ENCODE measurements at places on chromosomes 1 and 21. TPM values are rescaled to one million over a fixed set of nuclear protein-coding genes. Genes with fewer than 3 reads are reported as not detected.

The COL9A2 gene
- 9.1 TPM for polyA plus RNA-seq

The HNRNPR gene
- 58.2 TPM for polyA plus RNA-seq

The GPA33 gene
- 0.16 TPM for polyA plus RNA-seq

The RAD54L gene
- 2.9 TPM for polyA plus RNA-seq

The LRRC8B gene
- polyA plus RNA-seq, result 1.7 TPM

The SLFNL1 gene
- polyA plus RNA-seq, result 0.38 TPM

The IGSF3 gene
- 0.09 TPM for polyA plus RNA-seq

GRCh38 chr1:156073740-156074139, 8.5 kb downstream of the MEX3A start:
- H3K4me3 ChIP-seq, result no peak overlapping the region
- peaks cover 17% of the 10 kb centered on the region for H3K27me3 ChIP-seq
- peaks cover 5% of the 10 kb centered on the region for H3K4me1 ChIP-seq
- H3K36me3 ChIP-seq, result no peaks in the 10 kb centered on the region
- no peak for DNase-seq
- H3K27ac ChIP-seq, result no peak overlapping the region

DNA sequence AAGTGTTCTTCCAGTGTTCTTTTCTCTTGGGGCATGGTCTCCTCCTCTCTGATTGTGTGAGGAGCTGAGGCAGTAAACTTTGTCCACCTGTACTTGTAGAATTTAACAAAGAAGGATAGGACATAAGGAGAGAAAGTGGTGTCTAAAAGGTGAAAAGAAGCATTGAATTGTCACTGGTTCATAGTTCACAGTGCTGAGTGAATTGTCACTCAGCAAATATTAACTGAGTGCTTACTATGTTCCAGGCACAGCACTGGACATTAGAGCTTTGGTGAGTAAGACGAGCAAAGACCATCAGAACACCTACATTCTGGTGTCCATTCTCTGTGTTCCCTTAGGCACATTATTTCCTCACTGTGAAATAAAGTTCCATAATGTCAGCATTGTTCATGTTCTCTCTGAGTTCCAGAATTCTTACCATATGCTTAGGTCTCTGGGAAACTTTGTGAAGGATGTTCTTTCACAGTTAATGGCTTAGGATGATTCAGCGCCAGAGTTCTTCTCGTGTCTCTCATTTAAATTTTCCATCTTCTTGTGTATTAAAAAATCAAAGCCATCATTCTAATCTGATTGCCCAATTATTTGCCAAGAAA, 156.8 kb upstream of the HOOK1 start:
- H3K36me3 ChIP-seq, result no peaks in the 10 kb centered on the region
- H3K4me1 ChIP-seq, result no peaks in the 10 kb centered on the region
- no peak overlapping the region for H3K4me3 ChIP-seq
- no peak for DNase-seq
- H3K27ac ChIP-seq, result no peak overlapping the region

- no peak for DNase-seq
- no peaks in the 10 kb centered on the region for H3K36me3 ChIP-seq
- no peaks in the 10 kb centered on the region for H3K27me3 ChIP-seq
- H3K4me3 ChIP-seq, result no peak overlapping the region
Observed at GRCh38 chr1:44348061-44348485, 7.0 kb downstream of the ERI3 start.

DNA sequence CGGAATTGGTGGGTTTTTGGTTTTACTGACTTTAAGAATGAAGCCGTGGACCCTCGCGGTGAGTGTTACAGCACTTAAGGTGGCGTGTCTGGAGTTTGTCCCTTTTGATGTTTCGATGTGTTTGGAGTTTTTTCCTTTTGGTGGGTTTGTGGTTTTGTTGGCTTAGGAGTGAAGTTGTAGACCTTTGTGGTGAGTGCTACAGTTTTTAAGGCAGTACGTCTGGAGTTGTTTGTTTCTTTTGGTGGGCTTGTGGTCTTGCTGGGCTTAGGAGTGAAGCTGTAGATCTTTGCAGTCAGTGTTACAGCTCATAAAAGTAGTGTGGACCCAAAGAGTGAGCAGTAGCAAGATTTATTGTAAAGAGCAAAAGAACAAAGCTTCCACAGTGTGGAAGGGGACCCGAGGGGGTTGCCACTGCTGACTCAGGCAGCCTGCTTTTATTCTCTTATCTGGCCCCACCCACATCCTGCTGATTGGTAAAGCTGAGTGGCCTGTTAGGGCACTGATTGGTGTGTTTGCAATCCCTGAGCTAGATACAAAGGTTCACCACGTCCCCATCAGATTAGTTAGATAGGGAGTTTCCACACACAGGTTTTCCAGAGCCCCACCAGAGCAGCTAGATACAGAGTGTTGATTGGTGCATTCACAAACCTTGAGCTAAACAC, 20.9 kb downstream of the HENMT1 start:
- no peak overlapping the region for H3K27ac ChIP-seq
- no peak for DNase-seq
- H3K4me1 ChIP-seq, result peaks cover 25% of the 10 kb centered on the region
- H3K27me3 ChIP-seq, result no peaks in the 10 kb centered on the region

DNA sequence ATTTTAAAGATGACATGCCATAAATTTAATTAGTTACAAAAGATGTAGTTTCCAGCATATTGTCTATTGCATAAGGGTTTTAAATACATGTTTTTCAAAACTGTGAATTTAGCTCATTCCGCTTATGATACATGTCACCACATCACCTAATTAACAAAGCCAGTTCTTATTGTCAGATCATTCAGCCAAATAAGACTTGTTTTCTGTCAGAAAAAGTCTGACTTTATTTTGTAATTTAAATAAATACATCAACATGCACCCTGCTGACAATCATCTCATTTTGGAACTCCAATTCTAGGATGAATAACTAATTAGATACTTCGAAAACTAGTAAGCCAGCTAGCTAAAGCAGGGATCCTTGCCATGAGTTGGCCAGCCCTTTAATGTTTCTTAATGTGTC, 110.9 kb upstream of the APP start:
- H3K4me1 ChIP-seq, result no peaks in the 10 kb centered on the region
- H3K36me3 ChIP-seq, result no peaks in the 10 kb centered on the region
- DNase-seq, result no peak
- no peak overlapping the region for H3K4me3 ChIP-seq
- H3K27me3 ChIP-seq, result no peaks in the 10 kb centered on the region

GRCh38 chr1:77762072-77762476, 2.4 kb upstream of the USP33 start:
- H3K27me3 ChIP-seq, result no peaks in the 10 kb centered on the region
- peaks cover 16% of the 10 kb centered on the region for H3K4me1 ChIP-seq
- no peak overlapping the region for H3K27ac ChIP-seq

- no peak overlapping the region for H3K4me3 ChIP-seq
- no peak overlapping the region for H3K27ac ChIP-seq
- no peak for DNase-seq
- H3K4me1 ChIP-seq, result no peaks in the 10 kb centered on the region
Observed at GRCh38 chr1:69201716-69202115, 366.0 kb upstream of the LRRC7 start.

DNA sequence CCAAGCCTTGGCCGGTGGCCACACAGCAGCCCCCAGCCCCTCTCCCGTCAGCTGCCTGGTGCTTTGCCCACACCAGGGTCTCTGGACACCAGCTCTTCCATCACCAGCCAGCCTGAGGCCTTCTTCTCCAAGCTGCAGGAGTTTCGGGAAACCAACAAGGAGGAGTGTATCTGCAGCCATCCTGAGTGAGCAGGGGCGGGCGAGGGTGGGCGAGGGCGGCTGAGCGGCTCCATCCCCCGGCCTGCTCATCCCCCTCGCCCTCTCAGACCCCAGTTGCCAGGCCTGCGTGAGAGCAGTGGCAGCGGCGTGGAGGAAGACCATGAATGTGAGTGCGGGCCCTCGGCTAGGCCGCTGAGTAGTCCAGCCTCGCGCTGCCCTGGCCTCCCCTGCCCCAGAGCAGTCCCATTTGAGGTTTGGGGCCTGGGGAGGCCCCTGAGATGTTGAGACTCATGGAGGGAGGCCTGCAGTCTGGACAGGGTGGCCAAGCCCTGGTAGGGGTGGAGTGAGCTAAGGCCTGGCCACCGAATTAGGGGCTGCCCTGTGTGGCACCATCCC, 9.7 kb downstream of the MIIP start:
- DNase-seq, result no peak
- H3K27ac ChIP-seq, result no peak overlapping the region
- H3K4me1 ChIP-seq, result no peaks in the 10 kb centered on the region
- H3K36me3 ChIP-seq, result peaks cover 65% of the 10 kb centered on the region

DNA sequence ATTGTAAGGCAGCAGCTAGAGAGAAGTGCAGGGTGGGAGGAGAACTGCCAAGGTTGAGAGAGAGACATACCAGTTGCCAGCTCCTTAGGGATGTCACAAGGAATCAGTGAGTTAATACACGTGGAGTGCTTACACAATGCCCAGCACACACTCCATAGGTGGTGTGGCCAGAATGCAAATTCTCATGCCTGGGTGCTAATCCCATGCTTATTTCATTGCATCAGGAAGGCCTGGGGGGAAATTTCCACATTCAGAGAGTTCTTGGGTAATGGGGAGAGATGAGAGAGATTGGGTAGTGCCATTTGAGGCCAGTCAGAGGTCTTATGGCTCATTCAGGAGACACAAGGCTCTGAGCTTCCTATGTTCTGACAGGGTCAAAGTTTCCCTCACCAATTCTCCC, 38.7 kb downstream of the GJA5 start:
- no peak overlapping the region for H3K27ac ChIP-seq
- peaks cover 4% of the 10 kb centered on the region for H3K4me1 ChIP-seq
- H3K4me3 ChIP-seq, result no peak overlapping the region
- no peaks in the 10 kb centered on the region for H3K27me3 ChIP-seq
- no peak for DNase-seq

DNA sequence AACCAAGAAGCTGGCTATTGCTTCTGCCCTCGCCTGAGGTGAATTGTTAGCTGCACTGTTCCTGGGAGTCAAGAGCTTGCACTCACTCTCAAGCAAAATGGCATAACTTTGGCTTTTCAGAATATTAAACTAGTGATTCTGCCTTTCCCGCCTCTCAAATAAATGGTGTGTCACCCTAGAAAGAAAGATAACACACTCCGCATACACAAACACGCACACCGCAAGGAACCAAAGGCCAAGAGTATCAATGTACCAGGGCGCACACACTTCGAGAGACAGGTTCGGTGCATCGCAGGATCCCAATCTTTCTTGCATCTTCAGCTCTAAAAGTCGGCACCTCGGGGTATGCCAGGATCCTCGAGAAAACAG, 470 bp upstream of the RTCA start:
- peaks cover 42% of the 10 kb centered on the region for H3K4me1 ChIP-seq
- H3K36me3 ChIP-seq, result no peaks in the 10 kb centered on the region
- peak overlapping the region; percentile 92 for H3K27ac ChIP-seq
- DNase-seq, result no peak
- H3K27me3 ChIP-seq, result no peaks in the 10 kb centered on the region
- H3K4me3 ChIP-seq, result peak overlapping the region; percentile 90

- no peak for DNase-seq
- H3K4me3 ChIP-seq, result no peak overlapping the region
- H3K36me3 ChIP-seq, result no peaks in the 10 kb centered on the region
Observed at GRCh38 chr1:74504125-74504932, 8.1 kb downstream of the LRRC53 start.

DNA sequence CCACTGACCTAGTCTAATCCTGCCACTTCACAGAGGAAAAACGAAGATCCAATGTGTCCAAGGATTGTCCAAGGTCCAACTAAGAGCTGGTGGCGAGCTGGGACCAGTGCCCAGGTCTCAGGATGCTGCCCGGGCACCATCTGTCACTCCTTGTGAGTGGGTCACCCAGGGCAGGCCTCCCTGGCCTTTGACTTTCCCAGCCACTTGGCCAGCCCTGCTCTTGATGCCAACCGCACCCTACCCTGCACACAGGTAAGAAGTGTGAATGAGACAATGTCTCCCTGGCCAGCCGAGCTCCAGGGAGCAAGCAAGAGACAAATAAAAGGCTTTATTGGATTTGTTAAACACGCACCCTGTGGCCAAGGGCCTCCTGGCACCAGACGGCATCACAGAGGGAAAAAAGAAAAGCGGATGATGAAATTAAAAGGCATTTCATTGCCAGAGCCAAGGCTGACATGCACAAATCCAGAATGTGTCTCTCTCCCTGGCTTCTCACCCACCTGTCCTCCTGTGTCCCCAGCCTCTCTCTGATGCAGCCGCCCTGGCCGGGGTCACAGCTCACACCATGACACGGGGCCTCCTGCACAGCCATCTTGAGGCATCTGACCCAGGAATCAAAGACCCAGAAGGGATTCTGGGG, 72.8 kb downstream of the CAMK2N1 start:
- H3K36me3 ChIP-seq, result no peaks in the 10 kb centered on the region
- no peak for DNase-seq
- no peak overlapping the region for H3K27ac ChIP-seq
- H3K27me3 ChIP-seq, result no peaks in the 10 kb centered on the region

DNA sequence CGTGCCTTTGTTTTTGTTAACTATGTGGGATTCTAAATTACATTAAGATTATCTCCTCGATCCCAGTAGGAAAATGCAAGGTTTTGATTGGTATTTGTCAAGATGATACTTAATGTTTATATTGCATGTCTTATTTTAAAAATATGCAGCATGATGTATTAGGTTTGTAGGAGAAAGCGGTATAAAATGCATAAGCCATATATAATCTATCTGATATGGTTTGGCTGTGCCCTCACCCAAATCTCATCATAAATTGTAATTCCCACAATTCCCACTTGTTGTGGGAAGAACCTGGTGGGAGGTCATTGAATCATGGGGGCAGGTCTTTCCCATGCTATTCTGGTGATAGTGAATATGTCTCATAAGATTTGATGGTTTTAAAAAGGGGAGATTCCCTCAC, 198.1 kb upstream of the NCAM2 start:
- no peak overlapping the region for H3K4me3 ChIP-seq
- no peaks in the 10 kb centered on the region for H3K4me1 ChIP-seq
- H3K27me3 ChIP-seq, result no peaks in the 10 kb centered on the region
- H3K36me3 ChIP-seq, result no peaks in the 10 kb centered on the region

- no peak for DNase-seq
- H3K36me3 ChIP-seq, result peaks cover 5% of the 10 kb centered on the region
- H3K27me3 ChIP-seq, result no peaks in the 10 kb centered on the region
- no peak overlapping the region for H3K27ac ChIP-seq
- H3K4me3 ChIP-seq, result no peak overlapping the region
Observed at GRCh38 chr21:34166468-34166867, 93.1 kb downstream of the MRPS6 start.

DNA sequence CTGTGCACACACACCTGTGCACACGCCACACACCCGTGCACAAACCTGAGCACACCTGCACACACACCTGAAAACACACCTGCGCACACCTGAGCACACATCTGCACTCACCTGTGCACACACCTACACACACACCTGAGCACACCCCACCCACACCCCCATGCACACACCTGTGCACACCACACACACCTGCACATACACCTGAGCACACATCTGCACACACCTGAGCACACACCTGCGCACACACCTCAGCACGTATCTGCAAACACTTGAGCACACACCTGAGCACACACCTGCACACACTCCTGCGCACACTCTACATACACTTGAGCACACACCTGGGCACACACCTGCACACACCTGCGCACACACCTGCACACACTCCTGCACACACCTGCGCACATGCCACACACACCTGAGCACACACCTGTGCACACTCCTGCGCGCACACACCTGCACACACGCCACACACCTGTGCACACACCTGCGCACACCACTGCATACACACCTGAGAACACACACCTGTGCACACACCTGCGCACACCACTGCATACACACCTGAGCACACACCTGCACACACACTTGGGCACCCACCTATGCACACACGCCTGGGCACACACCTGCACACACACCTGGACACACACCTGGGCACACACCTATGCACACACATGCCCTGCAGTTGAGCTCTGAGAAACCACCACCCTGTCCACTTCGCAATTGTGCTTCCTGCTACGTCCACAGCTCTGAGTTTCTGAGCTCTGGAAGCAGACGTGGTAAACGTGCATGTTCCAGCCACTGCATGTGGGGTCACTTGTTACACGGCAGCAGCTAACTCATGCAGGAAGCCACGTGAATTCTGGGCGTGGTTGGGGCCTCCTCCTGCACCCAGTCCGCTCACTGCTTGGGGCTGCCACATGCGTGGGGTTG, 8.0 kb upstream of the C1orf159 start:
- no peak overlapping the region for H3K27ac ChIP-seq
- no peak overlapping the region for H3K4me3 ChIP-seq
- H3K27me3 ChIP-seq, result peaks cover 28% of the 10 kb centered on the region
